ENCODE measurements at places on chromosomes 5 and 9.
A peak's percentile ranks its signal among the peaks of the same experiment; 100 is the strongest.

- no peak for DNase-seq
Observed at GRCh38 chr5:102295534-102296177, 428 bp downstream of the SLCO4C1 start.

DNA sequence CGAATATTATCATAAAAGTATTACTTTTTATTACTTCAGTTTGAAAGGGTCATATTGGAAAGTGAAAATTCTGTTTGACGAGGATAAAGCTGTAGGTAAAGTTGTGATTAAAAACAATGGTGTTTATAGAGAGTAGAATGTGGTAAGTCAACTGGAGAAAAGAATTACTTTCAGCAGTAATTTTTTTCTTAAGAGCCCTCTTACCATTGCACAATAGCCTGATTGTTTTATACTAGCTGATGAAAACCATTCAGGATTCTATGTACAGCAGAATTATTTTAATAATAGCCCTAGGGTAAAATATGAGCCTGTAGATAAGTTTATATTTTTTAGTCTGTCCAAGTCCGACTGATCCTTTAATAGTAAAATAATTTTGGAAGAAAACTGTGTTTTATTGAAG, 16.6 kb downstream of the CDC42SE2 start:
- DNase-seq = no peak

- DNase-seq = no peak
Observed at GRCh38 chr9:82797534-82797933, 265.4 kb downstream of the RASEF start.

DNA sequence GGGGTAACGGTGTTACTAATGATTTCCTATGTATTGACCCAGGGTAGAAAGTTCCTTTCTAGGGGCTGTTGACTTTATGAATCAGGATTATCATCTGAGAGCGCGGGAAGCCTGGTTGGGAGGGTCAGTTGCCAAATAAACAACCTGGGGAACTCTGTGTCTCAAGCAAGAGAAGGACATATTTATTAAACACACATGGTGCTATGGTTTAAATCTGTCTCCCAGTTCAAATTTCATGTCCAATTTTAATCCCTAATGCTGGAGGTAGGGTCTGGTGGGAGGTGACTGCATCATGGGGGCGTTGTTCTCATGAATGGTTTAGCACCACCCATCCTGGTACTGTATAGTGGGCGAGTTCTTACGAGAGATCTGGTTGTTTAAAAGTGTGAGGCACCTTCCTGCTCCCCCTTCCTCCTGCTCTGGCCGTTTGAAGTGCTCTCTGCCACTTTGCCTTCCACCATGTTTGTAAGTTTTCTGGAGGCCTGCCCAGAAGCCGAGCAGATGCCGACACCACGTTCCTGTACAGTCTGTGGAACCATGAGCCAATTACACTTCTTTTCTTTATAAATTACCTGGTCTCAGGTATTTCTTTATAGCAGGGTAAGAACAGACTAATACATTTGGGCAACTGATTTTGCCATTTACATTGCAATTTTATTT, 19.7 kb upstream of the GAS1 start:
- DNase-seq = no peak

DNA sequence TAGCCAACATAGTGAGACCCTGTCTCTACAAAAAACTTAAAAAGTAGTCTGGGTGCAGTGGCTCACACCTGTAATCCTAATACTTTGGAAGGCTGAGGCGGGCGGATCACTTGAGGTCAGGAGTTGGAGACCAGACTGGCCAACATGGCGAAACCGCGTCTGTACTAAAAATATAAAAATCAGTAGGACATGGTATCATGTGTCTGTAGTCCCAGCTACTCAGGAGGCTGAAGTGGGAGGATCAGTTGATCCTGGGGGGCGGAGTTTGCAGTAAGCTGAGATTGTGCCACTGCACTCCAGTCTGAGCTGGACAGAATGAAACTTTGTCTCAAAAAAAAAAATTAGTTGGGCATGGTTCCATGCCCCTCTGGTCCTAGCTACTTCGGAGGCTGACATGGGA, 57.9 kb upstream of the MIER3 start:
- no peak for DNase-seq

GRCh38 chr9:35313916-35314315, 152.1 kb downstream of the UNC13B start:
- peak; percentile 58 for DNase-seq

All from AG20443 (cell line).